ENCODE measurements at places on chromosomes 6 and 20. TPM values are rescaled to one million over a fixed set of nuclear protein-coding genes. Genes with fewer than 3 reads are reported as not detected.
A peak's percentile ranks its signal among the peaks of the same experiment; 100 is the strongest.

DNA sequence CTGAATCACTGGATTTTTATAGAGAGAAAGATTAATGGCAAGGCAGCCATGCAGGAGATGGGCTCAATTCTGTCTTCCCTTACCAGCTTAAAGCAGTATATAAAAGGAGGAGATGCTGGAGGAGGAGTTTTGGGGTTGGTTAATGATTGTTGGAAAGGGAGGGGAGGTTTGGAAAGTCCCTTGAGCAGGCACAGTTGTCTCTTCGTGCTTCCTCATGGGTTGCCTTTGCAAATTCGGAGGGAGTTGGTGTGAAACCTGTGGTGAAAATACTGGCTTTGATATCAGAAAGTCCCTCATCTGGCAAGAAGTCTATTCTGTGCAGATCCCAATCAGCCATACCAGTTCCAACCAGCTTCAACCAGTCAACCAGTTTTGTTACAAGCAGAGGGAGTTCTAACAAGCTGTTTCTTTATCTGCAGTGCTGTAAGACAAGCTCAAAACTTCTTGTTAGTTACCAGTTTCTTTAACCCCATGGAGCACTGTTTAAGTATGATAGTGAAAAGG lies 107.0 kb downstream of the HIVEP1 start:
- peaks cover 67% of the 10 kb centered on the region for H3K36me3 ChIP-seq
- H3K4me1 ChIP-seq = peaks cover 29% of the 10 kb centered on the region
- no peaks in the 10 kb centered on the region for H3K27me3 ChIP-seq
- H3K4me3 ChIP-seq = peak overlapping the region; percentile 20
- no peak for DNase-seq

DNA sequence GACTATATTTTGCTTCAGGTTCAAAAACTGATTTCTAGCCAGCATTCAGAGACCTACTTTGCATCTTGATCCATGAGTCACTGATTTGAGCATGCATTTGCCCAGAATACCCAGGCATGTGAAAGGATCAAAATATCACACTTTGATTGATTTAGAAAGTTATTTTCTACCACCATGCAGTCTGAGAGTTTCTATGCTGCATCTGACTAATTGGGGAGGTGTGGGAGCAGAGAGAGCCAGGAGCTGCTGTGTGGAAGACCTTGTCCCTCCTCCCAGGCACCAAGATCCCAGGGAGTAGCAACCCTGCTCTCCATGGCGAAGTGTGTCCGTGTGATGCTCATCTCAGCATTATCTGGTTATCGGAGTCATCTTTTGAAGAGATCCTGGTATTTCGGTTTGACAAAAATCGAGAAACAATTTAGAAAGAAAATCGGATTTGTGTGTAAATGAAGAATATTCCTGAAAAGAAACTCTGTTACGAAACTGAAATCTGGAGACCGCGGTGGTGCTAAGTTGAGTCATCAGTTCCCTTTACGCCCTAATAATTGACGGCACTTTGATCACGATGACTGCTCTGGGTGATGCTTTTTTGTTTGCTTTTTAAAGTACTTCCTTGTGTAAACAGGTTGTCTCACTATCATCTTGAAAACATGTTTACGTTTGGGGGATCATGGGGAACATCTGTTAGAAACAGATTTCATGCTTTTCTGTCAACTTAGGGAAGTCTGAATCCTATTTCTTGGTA lies 193.4 kb downstream of the BACH2 start:
- peak overlapping the region; percentile 71 for H3K27ac ChIP-seq
- H3K4me1 ChIP-seq = peaks cover 62% of the 10 kb centered on the region
- peaks cover 38% of the 10 kb centered on the region for H3K36me3 ChIP-seq
- H3K27me3 ChIP-seq = no peaks in the 10 kb centered on the region

GRCh38 chr6:150126641-150127291 lies 16.1 kb upstream of the PPP1R14C start:
- no peak overlapping the region for H3K27ac ChIP-seq
- peaks cover 9% of the 10 kb centered on the region for H3K4me1 ChIP-seq

- no peaks in the 10 kb centered on the region for H3K27me3 ChIP-seq
- peaks cover 1% of the 10 kb centered on the region for H3K36me3 ChIP-seq
Observed at GRCh38 chr20:57439432-57439831, 48.2 kb downstream of the RBM38 start.

- H3K36me3 ChIP-seq = peaks cover 19% of the 10 kb centered on the region
- H3K4me3 ChIP-seq = no peak overlapping the region
- H3K4me1 ChIP-seq = peaks cover 26% of the 10 kb centered on the region
- H3K27ac ChIP-seq = peak overlapping the region; percentile 39
- no peaks in the 10 kb centered on the region for H3K27me3 ChIP-seq
Observed at GRCh38 chr20:37314617-37315016, 25.2 kb downstream of the MANBAL start.

DNA sequence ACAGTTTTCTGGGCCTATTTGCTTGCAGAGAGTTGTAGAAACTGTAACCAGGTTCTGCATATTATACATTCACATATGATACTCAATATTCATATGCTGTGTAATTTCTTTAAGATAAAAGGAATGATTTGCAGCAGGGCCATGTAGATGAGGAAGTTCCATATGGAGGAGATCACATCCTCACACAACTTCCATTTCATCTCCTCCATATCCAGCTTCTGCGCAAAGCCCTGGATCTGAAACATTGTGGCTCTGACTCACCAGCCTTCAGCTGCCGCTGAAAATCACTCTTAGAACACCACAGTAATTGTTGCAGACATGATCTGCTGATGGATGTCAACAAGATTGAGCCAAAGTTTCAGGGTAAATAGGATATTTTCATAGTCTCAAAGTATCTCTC lies 57.7 kb downstream of the PXDC1 start:
- peaks cover 21% of the 10 kb centered on the region for H3K27me3 ChIP-seq
- H3K27ac ChIP-seq = no peak overlapping the region
- no peaks in the 10 kb centered on the region for H3K4me1 ChIP-seq

GRCh38 chr6:42088101-42088591 lies 37.8 kb downstream of the TAF8 start:
- no peak overlapping the region for H3K27ac ChIP-seq
- no peak for DNase-seq
- H3K4me3 ChIP-seq = no peak overlapping the region
- no peaks in the 10 kb centered on the region for H3K4me1 ChIP-seq
- H3K27me3 ChIP-seq = no peaks in the 10 kb centered on the region

- H3K27me3 ChIP-seq = peaks cover 6% of the 10 kb centered on the region
- no peaks in the 10 kb centered on the region for H3K36me3 ChIP-seq
- H3K4me3 ChIP-seq = no peak overlapping the region
Observed at GRCh38 chr20:11867291-11867919, 50.3 kb upstream of the BTBD3 start.

DNA sequence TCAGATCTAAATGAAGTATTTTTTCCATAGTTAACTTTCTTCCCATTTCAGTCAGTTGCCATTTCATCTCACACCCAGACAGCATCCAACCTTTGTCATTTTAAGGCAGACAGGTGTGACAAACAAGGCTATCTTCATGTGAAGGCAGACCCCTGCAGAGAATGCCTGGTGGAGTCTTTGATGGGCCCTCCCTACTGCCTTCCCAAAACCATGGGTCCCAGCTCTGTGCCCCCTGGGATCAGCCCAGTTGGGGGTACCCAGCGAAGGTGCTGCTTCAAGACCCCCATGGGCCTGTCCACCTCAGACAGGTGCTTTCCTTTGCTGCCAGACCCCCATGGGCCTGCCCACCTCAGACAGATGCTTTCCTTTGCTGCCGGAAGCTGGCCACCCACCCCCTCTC lies 28.3 kb upstream of the ID1 start:
- H3K27me3 ChIP-seq = no peaks in the 10 kb centered on the region
- H3K36me3 ChIP-seq = no peaks in the 10 kb centered on the region
- H3K4me3 ChIP-seq = no peak overlapping the region
- no peak for DNase-seq
- peaks cover 20% of the 10 kb centered on the region for H3K4me1 ChIP-seq

DNA sequence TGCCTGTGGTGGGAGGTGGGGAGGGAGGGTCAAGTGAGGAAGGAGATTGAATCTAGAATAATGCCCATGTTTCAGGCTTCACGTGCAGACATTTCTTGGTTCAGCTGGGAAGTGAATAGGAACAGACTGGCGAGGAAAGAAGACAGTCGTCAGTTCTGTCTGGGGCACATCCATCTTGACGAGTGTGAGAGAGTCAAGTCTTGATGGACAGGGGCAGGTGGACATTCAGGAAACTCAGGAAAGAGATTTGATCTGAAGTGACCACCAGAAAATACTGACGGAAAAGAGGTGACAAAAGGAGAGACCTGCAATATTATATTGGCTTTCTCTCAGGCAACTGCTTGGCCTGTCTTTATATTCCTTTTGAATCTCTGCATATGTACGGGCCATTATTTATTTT lies 68.6 kb downstream of the ESR1 start:
- no peaks in the 10 kb centered on the region for H3K36me3 ChIP-seq
- H3K27me3 ChIP-seq = no peaks in the 10 kb centered on the region
- H3K4me1 ChIP-seq = no peaks in the 10 kb centered on the region
- no peak for DNase-seq
- H3K4me3 ChIP-seq = no peak overlapping the region

DNA sequence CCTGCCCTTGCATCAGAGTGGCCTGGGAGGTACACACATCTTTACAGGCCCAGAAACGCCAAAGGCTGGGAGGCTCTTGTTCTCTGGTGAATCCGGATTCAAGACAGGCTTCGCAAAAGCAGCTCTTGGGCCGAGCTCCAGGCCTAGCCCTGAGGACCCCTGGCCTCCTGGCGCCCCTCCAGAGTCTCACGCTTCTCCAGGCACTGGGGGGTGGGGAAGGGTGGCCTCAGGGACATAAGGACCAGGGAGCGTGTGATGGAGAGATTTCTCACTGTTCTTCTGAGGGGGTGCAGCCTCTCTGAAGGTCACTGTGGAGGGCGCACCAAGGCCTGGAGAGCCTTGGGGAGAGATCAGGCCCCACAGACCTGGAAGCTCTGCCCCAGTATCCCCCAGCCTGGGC lies 349.2 kb downstream of the ZFAND3 start:
- DNase-seq = no peak
- H3K27me3 ChIP-seq = no peaks in the 10 kb centered on the region
- H3K4me1 ChIP-seq = no peaks in the 10 kb centered on the region
- no peak overlapping the region for H3K4me3 ChIP-seq
- no peak overlapping the region for H3K27ac ChIP-seq
- H3K36me3 ChIP-seq = no peaks in the 10 kb centered on the region

GRCh38 chr6:10681795-10682194 lies 12.6 kb downstream of the C6orf52 start:
- no peaks in the 10 kb centered on the region for H3K27me3 ChIP-seq
- no peak for DNase-seq
- no peak overlapping the region for H3K4me3 ChIP-seq
- peaks cover 40% of the 10 kb centered on the region for H3K4me1 ChIP-seq
- H3K27ac ChIP-seq = no peak overlapping the region
- peaks cover 20% of the 10 kb centered on the region for H3K36me3 ChIP-seq

DNA sequence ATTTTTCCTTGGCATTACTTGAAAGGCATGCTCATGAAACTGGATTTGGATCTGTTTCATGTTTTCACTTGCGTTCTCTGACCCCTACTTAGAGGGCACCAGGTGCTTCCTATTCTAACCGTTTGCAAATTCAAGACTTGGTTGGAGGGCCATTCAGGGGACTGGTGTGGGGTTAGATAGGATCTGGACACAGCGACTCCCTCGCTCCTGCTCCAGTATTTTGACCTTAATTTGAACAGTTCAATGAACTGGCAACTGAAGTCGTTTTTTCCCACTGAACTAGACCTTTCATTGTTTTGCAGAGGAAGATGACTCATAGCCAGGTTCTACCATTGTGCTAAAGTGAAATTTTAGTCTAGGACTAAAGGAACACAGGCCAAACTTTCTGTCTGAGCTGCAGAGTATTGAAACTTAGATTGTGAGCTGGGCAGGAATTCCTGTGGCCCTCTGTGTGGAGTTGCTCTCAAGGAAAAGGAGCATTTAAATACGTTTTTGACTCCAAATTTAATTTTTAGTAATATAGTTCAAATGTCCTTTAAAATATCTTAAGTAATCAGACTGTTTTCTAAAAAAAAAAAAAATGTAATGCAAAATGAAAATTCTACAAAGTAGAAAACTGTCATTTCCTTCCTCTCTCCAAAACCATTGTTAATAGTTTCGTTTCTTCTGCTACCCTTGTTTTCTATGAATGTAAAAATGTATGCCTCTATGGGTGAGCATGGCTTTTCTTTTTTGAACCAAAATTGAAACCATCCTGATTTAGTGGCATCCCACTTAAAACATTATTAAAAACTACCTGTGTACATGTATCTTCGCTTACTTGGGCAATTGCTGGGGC lies 64.8 kb downstream of the UTRN start:
- peak overlapping the region; percentile 98 for H3K27ac ChIP-seq
- peaks cover 68% of the 10 kb centered on the region for H3K4me1 ChIP-seq
- H3K36me3 ChIP-seq = peaks cover 18% of the 10 kb centered on the region
- DNase-seq = no peak

- peaks cover 4% of the 10 kb centered on the region for H3K4me1 ChIP-seq
- H3K27ac ChIP-seq = no peak overlapping the region
- no peaks in the 10 kb centered on the region for H3K36me3 ChIP-seq
- no peak overlapping the region for H3K4me3 ChIP-seq
- DNase-seq = no peak
Observed at GRCh38 chr6:45942953-45943352, 72.7 kb downstream of the CLIC5 start.

Gene HLA-DPA1
- total RNA-seq = 39.8 TPM

Gene PKIB
- total RNA-seq = 0.78 TPM

Gene CRYBG1
- total RNA-seq = 37.3 TPM

Gene FOXF2
- total RNA-seq = not detected

Gene SERPINB6
- total RNA-seq = 85.3 TPM

Gene LPIN3
- 2.2 TPM for total RNA-seq

Gene MEI4
- not detected for total RNA-seq

Gene RNF217
- 0.08 TPM for total RNA-seq
